NCI-H774 (cell line): ENCODE measurements at places on chromosomes 5 and 9.

GRCh38 chr9:114395334-114395617 is 7.5 kb upstream of the AKNA start:
- DNase-seq, result no peak

GRCh38 chr5:124901081-124901480 is 154.6 kb upstream of the ZNF608 start:
- DNase-seq, result no peak

DNA sequence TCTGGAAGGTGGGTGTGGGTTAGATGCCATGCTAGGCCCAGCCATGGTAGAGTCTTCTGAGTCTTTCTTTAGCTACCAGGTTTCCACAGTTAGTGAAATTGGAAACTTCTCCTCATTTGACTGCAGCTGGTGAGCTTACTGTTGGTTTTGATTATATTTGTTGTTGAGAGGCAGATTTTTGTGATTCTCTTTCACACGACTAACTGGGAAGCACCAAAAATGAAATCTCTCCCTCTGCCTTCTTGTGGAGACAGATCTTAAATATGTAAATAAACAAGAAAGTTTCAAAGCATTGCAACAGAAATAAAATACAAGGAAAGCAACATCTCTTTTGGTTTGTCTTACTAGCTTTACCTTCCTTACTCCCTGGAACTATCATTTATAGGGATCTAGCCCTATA is 122.2 kb downstream of the CEMIP2 start:
- DNase-seq, result no peak

- no peak for DNase-seq
Observed at GRCh38 chr5:91670563-91670962, 287.4 kb upstream of the ARRDC3 start.

GRCh38 chr5:3276896-3277295 is 318.7 kb upstream of the IRX1 start:
- DNase-seq, result no peak

- DNase-seq, result no peak
Observed at GRCh38 chr9:123727332-123727731, 202.6 kb downstream of the DENND1A start.

- DNase-seq, result no peak
Observed at GRCh38 chr9:136690104-136690805, 3.0 kb upstream of the AGPAT2 start.

GRCh38 chr9:137128158-137128861 is 10.6 kb upstream of the GRIN1 start:
- DNase-seq, result no peak

DNA sequence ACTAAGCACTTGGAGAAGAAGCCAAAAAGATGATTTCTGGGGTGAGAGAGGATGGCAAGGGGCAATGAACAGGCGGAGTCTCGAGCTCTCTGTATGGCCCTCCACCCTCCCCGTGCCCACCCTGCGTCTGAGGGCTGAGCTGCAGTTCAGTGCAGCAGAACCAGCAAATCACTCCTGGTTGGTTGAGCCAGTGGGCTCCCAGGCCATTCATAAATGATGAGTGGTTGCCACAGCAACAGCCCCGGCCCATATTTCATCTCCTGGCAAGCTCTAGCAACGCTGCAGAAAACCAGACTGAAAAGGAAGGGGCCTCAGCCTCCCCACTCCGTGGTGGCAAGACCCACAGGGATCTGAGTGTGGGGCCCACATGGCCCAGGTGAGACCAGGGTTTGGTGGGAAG is 93.8 kb upstream of the PPP1R26 start:
- no peak for DNase-seq

DNA sequence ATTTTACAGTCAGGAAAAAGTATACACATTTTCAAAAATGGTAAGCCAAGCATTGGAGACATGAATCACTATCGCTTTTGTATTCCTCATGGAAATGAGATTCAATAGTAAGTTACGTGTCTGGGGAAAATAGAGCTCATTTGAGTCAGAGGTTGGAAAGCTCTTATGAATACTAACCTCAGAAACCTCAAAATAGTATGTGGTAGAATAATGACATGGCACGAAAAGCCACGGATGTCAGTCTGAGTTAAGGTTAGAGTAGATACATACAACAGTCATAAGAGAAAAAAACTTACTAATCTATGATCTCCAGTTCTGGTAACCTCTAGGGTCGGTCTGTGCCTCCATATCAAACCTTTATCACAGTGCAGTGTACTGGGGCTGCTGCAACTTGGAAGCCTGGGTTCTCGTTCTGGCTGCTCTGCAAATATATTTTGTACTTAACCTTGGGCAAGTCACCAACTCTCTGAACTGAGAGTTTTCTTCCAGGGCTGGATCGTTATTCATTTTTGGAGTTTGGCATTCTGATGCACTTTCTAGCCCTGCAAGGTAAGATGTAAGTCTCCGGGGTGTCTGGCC is 31.8 kb downstream of the MAP1B start:
- no peak for DNase-seq

DNA sequence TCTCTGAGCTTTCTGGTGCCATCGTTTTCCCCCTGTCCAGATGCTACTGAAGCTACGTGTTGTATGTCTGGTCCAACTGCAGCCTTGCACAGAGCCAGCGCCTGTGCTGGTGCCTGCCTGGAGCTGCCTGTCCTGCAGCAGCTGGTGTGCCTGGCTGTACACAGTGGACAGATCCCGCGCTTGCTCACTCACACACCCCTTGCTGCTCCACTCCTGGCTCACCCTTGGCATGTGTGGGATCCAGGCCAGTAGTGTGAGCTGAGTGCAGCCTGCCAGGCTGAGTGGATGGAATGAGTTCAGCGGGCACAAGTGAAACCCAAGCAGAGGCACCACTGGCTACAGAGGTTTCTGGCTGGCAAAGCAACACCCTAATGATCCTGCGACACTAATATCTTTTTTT is 40.4 kb downstream of the FER start:
- DNase-seq, result no peak

DNA sequence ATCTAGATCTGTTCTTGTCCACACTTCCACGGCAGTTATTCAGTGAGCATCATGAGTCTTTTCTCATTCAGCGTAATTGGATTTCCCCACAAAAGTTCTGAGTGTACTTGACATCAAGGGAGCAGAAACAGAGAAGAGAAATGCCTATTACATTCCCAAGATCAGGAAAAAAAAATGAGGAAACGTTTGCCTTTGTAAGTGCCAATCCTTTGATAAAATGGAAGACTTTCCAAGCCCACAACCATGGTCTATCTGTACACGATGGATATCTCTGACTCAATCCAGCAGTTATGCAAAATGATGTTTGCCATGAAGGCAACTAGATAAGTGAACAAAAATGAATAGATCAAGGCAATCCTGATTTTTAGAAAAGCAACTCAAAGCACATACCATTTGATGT is 235.9 kb downstream of the DOCK8 start:
- no peak for DNase-seq

- no peak for DNase-seq
Observed at GRCh38 chr5:114054594-114054993, 307.3 kb upstream of the KCNN2 start.

GRCh38 chr9:5848372-5848882 is 15.5 kb upstream of the ERMP1 start:
- DNase-seq, result no peak

- no peak for DNase-seq
Observed at GRCh38 chr9:79673614-79674013, 101.8 kb downstream of the TLE4 start.

DNA sequence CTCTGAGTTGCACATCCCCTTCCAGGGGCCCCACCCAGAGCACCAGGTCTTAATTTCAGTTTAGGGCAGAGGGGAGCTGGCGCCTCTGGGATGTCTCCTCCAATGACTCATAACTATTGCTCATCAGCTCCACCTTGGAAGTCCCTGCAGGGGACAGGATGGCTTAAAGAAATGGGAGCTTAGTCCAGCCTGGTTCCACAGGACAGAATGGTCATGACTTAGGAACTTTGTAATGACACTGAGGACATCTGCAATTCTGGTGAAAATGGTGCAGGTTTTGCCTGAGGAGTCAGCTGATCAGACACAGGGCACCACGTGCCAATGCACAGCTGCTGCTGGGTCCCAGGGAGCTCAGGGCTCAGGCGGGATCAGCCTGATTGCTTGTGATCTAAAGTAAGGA is 16.4 kb upstream of the PPP1R26 start:
- DNase-seq, result no peak

DNA sequence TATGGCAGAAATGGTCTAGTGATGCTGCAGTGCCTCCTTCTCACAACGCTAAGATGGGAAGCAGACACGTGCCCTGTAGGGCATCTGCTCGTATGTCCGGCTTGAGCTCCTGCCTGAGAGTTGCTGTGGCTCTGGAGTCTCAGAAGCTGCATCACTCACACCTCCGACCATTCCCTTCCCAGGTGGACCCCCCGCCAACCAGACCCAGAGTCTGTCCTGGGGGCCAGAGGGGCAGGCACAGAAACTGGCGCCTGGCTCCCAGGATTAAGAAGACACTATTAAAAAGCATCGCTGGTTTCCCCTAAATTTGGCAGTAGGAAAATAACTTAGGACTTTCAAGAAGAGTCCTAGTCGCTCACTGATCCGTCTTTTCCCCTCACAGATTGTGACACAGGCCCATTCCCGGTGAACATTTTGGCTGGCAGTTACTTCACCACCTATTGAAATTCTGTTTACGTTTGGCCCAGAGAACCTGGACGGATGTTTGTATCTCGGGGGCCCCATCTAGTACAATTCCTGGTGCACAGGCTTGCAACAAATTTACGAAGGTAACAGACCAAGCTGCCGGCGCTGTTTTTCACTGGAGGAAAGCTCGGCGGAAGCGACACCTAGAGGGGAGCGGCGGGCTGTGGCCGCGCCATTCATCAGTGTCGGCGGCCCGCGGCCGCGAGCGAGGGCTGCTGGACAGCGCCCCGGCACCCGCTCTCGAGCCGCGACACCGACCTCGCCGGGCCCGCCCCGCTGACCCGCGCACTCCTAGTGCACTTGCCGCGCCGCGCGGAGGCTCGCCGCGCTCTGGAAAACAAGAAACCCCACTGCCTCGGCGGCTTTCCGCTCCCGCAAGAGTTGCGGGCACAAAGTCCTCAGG is 1.6 kb downstream of the FSTL4 start:
- DNase-seq, result peak; percentile 42

DNA sequence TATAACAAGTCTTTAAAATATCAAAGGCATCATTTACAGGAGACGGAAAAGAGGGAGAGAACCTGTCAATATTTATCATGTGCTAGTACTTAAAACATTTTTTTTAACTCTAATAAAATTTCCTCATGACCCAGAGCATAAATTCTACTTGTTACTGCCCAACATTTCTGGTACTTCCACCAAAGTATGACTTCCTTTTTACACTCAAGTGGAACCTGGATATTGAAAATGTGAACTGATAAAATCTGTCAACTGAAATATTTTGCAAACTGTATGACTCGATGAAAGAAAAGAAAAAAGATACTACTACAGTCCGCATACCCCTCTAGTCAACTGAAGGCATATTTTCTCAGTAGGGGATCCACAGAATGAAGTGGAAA is 37.1 kb downstream of the FAM13B start:
- DNase-seq, result no peak

- DNase-seq, result no peak
Observed at GRCh38 chr5:94761055-94761454, 142.6 kb downstream of the SLF1 start.

GRCh38 chr5:148482697-148483462 is 99.1 kb downstream of the FBXO38 start:
- no peak for DNase-seq

- no peak for DNase-seq
Observed at GRCh38 chr9:21465859-21466518, 16.1 kb downstream of the IFNE start.

DNA sequence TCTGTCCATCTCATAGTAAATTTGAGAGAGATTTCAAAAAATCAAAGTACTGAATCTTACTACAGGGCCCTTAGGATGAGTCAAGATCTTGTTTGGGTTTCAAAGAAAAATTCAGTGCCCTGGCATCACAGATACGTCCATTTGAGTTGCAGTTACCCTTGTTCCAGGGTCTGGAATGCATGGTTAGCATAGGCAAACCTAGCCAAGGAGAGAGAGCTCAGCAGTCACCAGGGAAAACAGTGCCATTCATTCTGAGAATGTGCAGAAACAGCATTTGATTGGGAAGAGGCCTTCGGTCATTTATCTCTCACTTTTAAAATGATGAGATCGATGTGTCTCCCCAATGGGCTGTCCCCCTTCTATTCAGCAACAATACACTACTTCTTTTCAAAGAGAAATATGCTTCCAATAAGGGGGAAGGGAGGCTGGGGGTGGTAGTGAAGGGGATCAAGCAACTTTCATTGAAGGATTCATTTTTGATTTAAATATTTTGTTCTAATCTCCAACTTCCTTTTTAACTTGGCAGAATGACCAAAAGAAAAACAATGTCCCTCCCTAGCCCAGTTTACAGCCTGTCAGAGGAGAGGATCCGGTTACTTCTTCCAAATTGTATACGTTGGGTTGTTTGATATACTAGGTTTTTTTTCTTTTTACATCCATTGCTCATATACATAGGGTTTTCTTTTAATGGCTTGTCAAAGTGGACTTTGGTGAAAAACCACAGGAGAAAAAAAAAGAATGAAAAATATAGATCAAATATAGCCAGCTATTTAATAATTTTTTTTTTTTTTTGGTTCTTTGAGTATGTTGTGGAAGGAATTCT is 491.1 kb downstream of the CCDC171 start:
- DNase-seq, result no peak

DNA sequence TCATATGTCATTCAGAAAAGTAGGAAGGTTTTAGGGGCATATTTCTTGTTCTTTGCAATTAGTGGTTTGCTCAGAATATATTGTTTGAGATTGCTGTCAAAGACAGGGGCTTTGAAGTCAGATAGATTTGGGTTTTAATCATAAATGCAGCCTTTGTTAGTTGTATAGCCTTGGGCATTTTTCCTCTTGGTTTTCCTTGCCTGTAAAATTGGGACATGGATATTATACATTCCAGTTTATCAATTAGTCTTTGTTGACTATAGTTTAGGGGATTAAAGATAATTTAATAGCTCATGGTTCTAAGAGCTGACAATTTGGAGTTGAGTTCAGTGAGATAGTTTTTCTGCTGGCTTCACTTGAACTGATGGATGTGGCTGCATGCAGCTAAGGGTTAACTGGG is 88.9 kb downstream of the DMAC1 start:
- DNase-seq, result no peak

DNA sequence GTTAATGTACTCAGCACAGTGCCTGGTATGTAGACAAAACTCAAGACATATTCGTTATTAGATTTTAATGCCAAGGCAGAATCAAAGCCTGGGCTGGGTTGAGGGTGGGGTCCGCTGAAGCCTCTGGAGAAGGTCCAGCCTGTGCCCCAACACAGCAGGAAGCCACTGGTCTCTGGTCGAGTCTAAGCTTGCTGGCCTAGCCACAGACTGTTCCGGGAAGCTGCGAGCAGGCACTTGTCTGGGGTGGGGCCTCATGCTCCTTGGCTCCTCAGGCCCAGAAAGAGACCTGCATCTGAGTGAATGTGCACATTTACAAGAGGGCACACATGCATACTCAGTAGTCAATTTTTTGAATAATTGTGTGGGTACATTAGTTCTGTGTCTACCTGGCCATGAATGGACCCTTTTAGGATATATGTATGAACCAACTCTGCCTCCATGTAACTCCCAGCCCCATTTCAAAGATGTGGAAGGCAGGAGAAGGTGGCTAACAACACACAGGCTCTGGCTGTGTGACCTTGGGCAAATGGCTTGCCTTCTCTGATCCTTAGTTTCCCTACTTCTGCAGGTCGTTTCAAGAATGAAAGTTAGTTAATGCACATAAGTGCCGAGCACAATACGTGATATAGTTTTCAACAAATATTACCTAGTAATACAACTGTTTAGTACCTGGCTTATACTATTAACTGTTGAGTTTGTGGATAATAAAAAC is 18.3 kb downstream of the FAT2 start:
- no peak for DNase-seq
